ENCODE measurements at places on chromosomes 3 and 15.

DNA sequence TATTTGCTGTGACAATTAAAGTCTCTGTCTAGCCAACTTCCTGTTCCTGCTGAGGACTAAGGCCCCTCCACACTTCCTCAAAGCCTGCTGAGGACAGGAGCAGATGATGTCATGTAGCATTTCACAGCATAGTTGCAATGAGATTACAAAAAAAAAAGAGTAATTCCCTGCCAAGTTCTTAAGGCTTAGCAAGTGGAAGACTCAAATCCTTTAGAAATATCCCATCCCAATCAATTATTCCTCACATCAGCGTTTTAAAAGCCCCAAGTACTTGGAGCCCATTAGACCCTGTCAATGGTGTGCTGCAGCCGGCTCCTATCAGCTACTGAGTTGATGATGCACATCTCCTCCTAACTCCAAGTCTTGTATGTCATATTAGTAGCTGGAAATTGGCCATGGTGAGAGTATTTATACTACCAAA is 51.7 kb downstream of the TRANK1 start:
- DNase-seq, result no peak

DNA sequence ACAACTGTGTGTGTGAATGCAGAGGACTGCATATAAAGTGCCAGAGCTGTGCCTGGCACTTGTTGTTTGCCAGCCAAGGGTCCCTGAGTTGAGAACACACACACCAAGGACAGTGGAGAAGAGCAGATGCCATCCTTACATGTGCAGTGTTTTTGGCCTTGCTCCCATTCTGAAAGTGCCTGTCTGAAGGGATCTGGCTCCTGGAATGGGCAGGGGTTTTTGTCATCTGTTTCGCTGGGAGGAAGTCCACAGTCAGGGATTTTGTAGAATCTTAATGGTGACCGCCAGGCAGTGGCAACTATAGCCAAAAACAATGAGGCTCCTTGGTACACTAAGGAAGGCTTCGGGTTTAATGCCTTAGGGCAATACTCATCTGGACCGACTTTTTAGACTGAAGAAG is 63.7 kb downstream of the DUT start:
- DNase-seq, result no peak

DNA sequence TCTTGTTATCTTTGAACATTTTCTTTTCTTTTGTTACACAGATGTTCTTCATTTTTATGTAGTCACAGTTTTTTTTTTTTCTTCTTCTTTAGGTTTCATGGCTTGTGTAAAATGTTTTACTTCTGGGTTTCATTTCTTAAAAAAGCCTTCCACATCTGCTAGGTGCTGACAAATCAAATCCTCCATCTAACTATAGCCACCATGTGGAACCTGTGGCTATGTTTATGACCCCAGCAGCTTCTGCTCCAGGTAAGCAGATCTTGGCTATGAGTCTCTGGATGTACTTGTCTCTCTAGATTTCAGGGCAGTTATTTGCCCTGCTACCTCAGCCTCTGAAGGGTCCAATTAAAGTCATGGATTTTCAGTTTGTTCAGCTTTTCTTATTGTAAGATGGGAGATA is 44.5 kb downstream of the OXSM start:
- DNase-seq, result no peak

DNA sequence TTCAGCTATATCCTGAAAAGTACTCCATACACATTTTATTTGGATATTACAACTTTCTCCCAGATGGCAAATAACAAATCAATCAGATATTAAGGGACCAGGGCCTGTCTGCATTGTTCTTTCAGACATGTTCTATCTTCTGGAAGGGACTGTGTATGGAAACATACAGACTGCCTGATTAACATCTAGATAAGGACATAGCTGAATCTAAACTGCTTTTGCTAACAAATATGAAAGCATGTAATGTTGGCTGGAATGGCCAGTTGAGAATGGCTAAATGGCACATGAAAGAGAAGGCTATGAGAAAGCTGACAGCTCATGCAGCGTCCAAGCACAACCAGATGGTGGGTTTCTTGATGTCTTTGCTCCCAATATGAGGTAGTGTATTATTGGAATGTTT is 149.4 kb downstream of the CFAP20DC start:
- DNase-seq, result no peak

DNA sequence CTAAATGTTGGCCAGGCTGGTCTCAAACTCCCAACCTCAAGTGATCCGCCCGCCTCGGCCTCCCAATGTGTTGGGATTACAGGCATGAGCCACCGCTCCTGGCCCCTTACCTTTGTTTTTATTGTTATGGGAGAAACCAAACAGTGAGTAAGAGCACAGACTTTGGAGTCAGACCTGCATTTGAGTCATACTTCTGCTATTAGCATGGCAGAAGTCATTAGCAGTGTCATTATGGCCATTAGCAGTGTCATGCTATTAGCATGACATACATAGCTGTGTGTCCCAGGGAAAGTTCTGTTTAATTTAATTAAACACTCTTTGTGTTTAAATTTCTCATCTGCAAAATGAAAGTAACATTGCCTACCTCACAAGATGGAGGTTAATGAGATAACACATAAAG is 54.8 kb downstream of the SQOR start:
- DNase-seq, result no peak

- no peak for DNase-seq
These were observed 64.4 kb upstream of the SNRPA1 start for GRCh38 chr15:101359365-101359947.

DNA sequence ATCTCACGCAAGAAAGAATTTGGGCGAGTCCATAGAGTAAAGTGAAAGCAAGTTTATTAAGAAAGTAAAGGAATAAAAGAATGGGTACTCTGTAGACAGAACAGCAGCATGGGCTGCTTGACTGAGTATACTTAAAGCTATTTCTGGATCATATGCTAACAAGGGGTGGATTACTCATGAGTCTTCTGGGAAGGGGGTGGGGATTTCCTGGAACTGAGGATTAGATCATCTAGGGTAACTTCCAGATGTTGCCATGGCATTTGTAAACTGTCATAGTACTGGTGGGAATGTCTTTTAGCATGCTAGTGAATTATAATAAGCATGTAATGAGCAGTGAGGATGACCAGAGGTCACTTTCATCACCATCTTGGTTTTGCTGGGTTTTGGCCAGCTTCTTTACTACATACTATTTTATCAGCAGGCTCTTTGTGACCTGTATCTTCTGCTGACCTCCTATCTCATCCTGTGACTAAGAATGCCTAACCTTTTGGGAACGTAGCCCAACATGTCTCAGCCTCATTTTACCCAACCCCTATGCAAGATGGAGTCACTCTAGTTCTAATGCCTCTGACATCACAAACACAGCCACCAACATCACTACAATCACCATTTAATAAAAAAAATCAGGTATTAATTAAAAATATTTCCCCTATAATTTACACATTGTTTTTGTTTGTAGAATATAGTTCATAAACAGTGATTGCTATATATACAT is 890.7 kb upstream of the EPHA6 start:
- DNase-seq, result no peak

Data from right renal cortex interstitium (tissue), 3 donors.